Thoracic aorta (tissue), 2 donors: ENCODE measurements at places on chromosomes 5 and 9. TPM values are rescaled to one million over a fixed set of nuclear protein-coding genes. Genes with fewer than 3 reads are reported as not detected.

- no peaks in the 10 kb centered on the region for H3K36me3 ChIP-seq
- no peak overlapping the region for H3K4me3 ChIP-seq
- no peak for DNase-seq
- no peaks in the 10 kb centered on the region for H3K4me1 ChIP-seq
These were observed 1141.1 kb upstream of the ACO1 start for GRCh38 chr9:31243386-31243785.

- H3K27me3 ChIP-seq = no peaks in the 10 kb centered on the region
- no peak for DNase-seq
- H3K27ac ChIP-seq = no peak overlapping the region
These were observed 126.5 kb upstream of the PAPPA start for GRCh38 chr9:116027096-116027495.

Gene MUSK
- total RNA-seq = not detected

GRCh38 chr9:122329597-122329996, 41.2 kb upstream of the PTGS1 start:
- peaks cover 11% of the 10 kb centered on the region for H3K4me1 ChIP-seq
- no peak overlapping the region for H3K27ac ChIP-seq
- no peaks in the 10 kb centered on the region for H3K27me3 ChIP-seq
- no peak overlapping the region for H3K4me3 ChIP-seq
- H3K36me3 ChIP-seq = no peaks in the 10 kb centered on the region
- DNase-seq = no peak

DNA sequence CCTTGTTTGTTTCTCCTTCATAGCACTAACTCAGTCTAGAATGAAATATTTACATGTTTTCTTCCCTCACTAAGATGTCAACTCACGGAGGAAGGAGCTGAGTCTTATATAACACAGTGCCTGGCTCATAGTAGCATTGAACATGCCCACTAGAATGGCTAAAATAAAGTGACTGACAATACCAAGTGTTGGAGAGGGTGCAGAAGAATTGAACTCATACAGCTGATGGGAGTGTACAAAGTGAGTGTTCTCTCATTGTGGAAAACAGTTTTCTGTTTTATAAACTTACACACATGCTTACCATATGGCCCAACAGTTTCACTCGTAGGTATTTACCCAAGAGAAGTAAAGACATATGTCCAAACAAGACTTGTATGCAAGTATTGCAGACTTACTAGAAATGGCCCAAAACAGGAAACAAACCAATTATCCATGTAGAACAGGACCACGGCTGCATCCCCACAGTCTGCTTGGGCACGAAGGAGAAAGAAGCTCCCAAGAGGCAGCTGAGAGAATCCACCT, 87.5 kb downstream of the PPARGC1B start:
- H3K4me1 ChIP-seq = no peaks in the 10 kb centered on the region
- no peaks in the 10 kb centered on the region for H3K36me3 ChIP-seq
- no peak for DNase-seq

- no peaks in the 10 kb centered on the region for H3K36me3 ChIP-seq
- H3K27ac ChIP-seq = no peak overlapping the region
- DNase-seq = no peak
- H3K27me3 ChIP-seq = no peaks in the 10 kb centered on the region
- peaks cover 9% of the 10 kb centered on the region for H3K4me1 ChIP-seq
These were observed 18.4 kb upstream of the CNTLN start for GRCh38 chr9:17116400-17116837.

- no peaks in the 10 kb centered on the region for H3K36me3 ChIP-seq
- H3K27me3 ChIP-seq = no peaks in the 10 kb centered on the region
- H3K4me1 ChIP-seq = no peaks in the 10 kb centered on the region
- DNase-seq = no peak
These were observed 589.2 kb upstream of the KLF4 start for GRCh38 chr9:108078811-108079210.

Gene OTP
- total RNA-seq = not detected

Gene ANKRD18A
- not detected for total RNA-seq

- no peak for DNase-seq
- H3K27ac ChIP-seq = no peak overlapping the region
- H3K27me3 ChIP-seq = no peaks in the 10 kb centered on the region
- no peaks in the 10 kb centered on the region for H3K4me1 ChIP-seq
- no peak overlapping the region for H3K4me3 ChIP-seq
- no peaks in the 10 kb centered on the region for H3K36me3 ChIP-seq
These were observed 47.1 kb downstream of the ST8SIA4 start for GRCh38 chr5:100855937-100856430.

DNA sequence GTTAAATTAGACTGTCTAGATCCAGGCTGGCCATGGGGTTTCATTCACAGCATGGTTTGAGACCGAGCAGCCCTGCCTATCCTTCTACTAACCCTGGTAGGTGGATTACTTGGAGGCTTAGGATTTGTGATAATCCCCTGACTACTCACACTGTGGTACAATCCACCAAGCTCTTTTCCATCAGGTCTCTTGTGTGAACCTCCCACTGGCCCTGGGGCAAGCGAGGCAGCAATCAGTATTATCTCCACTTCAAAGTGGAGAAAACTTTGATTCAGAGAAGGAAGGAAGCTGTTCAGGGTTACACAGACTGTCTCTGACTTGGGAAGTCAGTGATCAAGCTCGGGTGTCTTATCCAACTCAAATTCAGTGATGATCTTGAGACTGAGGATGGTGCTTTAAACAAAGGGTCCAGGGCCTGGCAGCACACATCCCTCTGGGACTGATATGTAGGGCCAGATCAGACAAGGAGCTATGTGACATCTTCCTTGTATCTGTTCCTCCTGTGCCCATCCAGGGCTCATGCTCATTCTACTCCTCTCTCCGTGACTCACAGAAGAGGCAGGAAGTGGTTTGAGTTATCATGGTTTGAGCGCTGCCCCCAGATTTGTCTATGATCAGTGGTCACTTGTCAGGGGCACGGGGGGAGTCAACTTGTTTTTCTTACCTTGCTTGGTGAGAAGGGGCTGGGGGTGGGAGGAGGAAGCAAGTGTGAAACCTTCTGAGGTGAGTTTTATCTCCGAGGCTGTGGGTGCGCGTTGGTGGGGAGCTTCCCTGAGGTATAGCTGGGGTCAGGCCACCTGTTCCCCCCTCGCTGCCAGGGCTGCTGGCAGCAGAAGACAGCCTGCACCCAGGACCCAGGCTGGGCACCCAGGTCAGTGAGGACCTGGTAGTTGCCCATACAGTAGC, 48.6 kb downstream of the RGS3 start:
- peak overlapping the region; percentile 84 for H3K27ac ChIP-seq
- H3K36me3 ChIP-seq = peaks cover 21% of the 10 kb centered on the region
- H3K4me3 ChIP-seq = no peak overlapping the region
- no peak for DNase-seq

- peak overlapping the region; percentile 90 for H3K4me3 ChIP-seq
- peaks cover 15% of the 10 kb centered on the region for H3K4me1 ChIP-seq
- H3K27ac ChIP-seq = peak overlapping the region; percentile 97
- no peaks in the 10 kb centered on the region for H3K36me3 ChIP-seq
- no peaks in the 10 kb centered on the region for H3K27me3 ChIP-seq
- DNase-seq = no peak
These were observed 1.1 kb upstream of the FAF2 start for GRCh38 chr5:176446884-176447590.

- peaks cover 29% of the 10 kb centered on the region for H3K4me1 ChIP-seq
- H3K4me3 ChIP-seq = no peak overlapping the region
- no peaks in the 10 kb centered on the region for H3K36me3 ChIP-seq
- DNase-seq = no peak
- H3K27ac ChIP-seq = no peak overlapping the region
- no peaks in the 10 kb centered on the region for H3K27me3 ChIP-seq
These were observed 2.9 kb upstream of the ICE1 start for GRCh38 chr5:5419291-5420210.

DNA sequence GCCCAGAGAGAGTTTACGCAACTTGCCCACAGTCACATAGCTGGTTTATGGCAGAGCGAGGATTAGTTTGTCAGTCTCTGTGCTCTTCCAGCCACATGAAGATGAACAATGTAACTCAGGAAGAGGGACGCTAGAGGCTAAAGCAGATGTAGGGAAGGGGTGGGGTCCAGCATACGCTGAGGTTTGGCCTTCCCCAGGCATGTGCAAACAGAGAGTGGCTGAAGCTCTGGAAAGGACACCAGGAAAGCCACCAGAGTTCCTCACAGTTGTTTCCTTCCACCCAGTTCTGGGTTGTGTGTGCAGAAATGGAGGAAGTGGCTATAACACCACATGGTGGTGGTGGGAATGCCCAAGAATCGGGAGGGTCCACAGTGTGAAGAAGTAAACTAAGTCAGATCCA, 60.0 kb downstream of the SNX18 start:
- no peak overlapping the region for H3K27ac ChIP-seq
- no peaks in the 10 kb centered on the region for H3K36me3 ChIP-seq

Gene IL13
- total RNA-seq = 2.8 TPM

- no peaks in the 10 kb centered on the region for H3K4me1 ChIP-seq
- no peak for DNase-seq
- no peaks in the 10 kb centered on the region for H3K27me3 ChIP-seq
- H3K4me3 ChIP-seq = no peak overlapping the region
- no peaks in the 10 kb centered on the region for H3K36me3 ChIP-seq
- H3K27ac ChIP-seq = no peak overlapping the region
These were observed 540.2 kb upstream of the ZNF462 start for GRCh38 chr9:106322706-106323245.

- no peak overlapping the region for H3K4me3 ChIP-seq
- peaks cover 6% of the 10 kb centered on the region for H3K4me1 ChIP-seq
- no peak overlapping the region for H3K27ac ChIP-seq
- H3K27me3 ChIP-seq = no peaks in the 10 kb centered on the region
- no peaks in the 10 kb centered on the region for H3K36me3 ChIP-seq
- no peak for DNase-seq
These were observed 357.8 kb downstream of the TMEM167A start for GRCh38 chr5:82719368-82719767.

DNA sequence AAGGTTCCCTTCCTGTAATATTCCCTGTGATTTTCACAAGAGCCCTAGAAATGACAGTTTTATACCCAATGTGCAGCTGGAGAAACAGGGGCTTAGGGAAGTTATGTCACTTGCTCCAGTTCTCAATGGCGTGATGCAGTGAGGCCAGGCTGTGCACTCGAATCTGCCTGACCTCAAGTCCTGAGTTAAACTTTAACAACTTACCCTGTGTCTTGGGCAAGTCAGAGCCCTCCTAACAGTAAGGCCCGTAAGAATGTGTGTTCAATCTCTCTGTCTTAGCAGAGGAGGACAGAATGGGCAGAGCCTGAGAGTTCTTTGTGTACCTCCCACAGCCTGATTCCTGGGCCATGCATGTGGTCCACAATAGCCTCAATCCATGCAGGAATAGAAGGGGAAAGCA, 181.1 kb downstream of the TRIM32 start:
- no peaks in the 10 kb centered on the region for H3K27me3 ChIP-seq
- no peak overlapping the region for H3K4me3 ChIP-seq
- H3K27ac ChIP-seq = no peak overlapping the region
- no peaks in the 10 kb centered on the region for H3K36me3 ChIP-seq
- DNase-seq = no peak

DNA sequence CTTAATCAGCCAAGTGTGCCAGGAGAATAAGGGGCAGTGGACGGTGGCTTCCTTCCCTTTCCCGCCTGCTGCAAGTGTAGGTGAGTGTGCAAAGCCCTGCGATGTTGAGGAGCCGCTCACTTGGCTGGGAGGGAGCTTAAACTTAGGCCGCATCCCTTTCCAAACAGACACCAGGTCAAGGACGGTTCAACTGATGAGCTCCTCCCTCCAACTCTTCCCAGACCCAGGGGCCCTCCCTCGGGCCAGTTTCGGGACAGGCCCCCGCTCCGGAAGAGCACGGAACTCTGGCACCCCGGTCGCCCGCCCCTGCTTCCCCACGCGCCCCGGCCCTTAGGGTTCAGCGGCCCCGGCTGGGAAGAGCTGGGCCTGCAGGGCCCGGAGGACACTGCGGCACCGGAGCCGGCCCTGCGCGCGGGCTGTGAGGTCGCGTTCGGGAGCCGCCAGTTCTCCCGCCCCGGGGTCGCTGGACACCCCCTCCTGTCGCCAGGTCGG, 481 bp downstream of the MRPL36 start:
- peaks cover 18% of the 10 kb centered on the region for H3K36me3 ChIP-seq
- peak overlapping the region; percentile 70 for H3K27ac ChIP-seq
- peak overlapping the region; percentile 86 for H3K4me3 ChIP-seq
- no peaks in the 10 kb centered on the region for H3K27me3 ChIP-seq
- DNase-seq = no peak

Gene PLK2
- 180 TPM for total RNA-seq

Gene EIF4EBP3
- total RNA-seq = not detected

DNA sequence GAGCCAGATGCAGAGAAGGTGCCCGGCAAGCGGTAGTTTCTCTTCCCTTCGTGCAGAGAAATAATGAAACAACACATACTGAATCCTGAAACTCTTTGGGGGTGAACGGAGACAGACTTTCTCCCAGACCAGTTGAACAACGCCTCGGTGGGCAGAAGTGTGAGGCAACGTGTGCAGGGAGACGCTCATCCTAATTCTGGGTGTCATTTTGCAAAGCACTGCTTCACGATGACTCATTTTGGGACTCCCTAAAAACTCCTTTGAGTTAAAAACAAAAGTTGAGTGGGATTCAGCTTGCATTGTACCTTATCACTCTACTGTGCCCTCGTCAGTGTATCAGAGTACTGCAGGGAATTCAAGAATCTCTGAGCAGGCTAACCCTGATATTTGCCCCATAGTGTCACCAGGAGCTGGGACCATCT, 3.5 kb upstream of the NEK6 start:
- no peak for DNase-seq
- no peak overlapping the region for H3K27ac ChIP-seq
- H3K36me3 ChIP-seq = no peaks in the 10 kb centered on the region
- H3K27me3 ChIP-seq = no peaks in the 10 kb centered on the region
- H3K4me1 ChIP-seq = peaks cover 8% of the 10 kb centered on the region

GRCh38 chr5:146947181-146947941, 68.8 kb upstream of the PPP2R2B start:
- no peak overlapping the region for H3K4me3 ChIP-seq
- peaks cover 4% of the 10 kb centered on the region for H3K4me1 ChIP-seq
- H3K36me3 ChIP-seq = no peaks in the 10 kb centered on the region
- H3K27ac ChIP-seq = no peak overlapping the region
- no peaks in the 10 kb centered on the region for H3K27me3 ChIP-seq
- DNase-seq = no peak

GRCh38 chr5:140286424-140286823, 16.5 kb downstream of the PFDN1 start:
- no peak overlapping the region for H3K4me3 ChIP-seq
- no peaks in the 10 kb centered on the region for H3K36me3 ChIP-seq
- no peak overlapping the region for H3K27ac ChIP-seq

- H3K27ac ChIP-seq = no peak overlapping the region
- DNase-seq = no peak
- no peaks in the 10 kb centered on the region for H3K27me3 ChIP-seq
- H3K4me1 ChIP-seq = peaks cover 7% of the 10 kb centered on the region
- H3K4me3 ChIP-seq = no peak overlapping the region
These were observed 84.2 kb upstream of the TNC start for GRCh38 chr9:115202181-115202580.
